Cortex of kidney (tissue), 1 donor: ENCODE measurements at places on chromosomes 2 and 18.

DNA sequence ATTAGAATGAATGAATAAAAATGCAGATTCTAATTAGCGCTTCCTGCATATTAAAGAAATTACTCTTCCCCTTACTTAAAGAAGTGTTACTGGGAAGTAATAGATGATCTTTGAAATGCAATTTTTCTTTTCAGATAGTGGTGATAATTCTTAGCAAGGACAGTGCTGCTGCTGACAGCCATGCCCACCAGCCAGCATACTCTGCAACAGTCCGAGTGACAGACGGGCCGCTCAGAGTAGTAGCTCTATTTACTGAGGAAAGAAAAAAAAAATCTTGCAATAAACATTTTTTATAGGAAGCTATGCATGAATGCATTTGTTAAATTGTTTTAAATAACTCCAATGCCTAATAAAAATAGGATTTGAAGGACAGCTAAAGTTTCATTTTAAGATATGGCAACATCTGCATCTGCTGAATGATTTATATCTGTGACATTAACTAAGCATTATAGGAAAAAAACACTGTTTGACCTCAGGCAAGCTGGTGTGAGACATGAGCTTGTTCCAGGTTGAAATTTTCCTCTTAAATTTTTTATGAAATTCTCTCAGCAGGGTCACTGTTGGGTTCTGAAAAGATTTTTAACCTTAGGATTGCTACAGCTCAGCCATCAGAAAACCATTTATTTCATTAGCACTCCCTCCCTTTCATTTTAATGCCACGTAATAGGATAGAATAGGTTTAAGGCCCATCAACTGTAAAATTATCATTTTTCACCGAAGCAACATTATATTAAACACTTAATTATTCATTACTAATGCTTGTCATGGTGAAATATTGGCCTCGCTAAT is 393.8 kb downstream of the DCDC2C start:
- no peak for DNase-seq

DNA sequence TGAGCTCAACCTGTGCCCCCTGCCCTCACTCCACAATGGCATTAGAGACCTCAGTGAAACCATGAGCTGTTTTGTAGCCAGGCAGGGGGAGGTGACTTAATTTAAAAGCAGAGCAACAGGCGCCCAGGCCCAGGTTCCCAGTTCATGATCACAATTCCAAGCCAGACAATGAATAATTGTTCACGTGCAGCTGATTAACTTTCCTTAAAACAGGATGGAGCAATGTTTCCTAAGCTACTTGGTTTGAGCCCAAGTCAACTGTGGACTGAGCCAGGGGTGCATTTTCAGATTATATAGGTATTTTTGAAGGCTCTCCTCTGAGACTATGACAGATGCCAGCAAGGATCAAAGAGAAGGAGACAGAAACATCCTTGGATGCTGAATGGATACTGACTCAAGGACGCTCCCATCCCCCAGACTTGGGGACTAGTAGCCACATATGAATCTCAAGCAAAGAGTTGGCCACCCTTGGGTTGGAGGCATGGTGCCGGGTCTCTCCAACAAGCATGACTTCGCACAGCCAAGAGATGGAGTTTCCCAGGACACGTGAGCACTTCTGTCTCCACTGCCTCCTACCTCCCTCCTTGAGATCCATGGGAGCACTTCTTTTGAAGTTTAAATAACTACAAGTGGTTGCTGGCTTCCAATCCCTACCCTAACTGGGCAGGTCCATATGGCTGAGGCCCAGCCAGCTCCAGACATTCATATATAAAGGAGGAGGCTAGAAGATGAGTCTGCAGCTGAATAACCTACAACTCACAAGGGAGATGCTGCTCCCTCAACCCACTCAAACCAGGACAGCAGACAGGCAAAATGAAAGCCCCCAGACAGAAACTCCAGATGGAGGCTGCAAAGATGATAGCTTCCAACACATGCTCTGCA is 12.7 kb downstream of the SMAD7 start:
- no peak for DNase-seq

DNA sequence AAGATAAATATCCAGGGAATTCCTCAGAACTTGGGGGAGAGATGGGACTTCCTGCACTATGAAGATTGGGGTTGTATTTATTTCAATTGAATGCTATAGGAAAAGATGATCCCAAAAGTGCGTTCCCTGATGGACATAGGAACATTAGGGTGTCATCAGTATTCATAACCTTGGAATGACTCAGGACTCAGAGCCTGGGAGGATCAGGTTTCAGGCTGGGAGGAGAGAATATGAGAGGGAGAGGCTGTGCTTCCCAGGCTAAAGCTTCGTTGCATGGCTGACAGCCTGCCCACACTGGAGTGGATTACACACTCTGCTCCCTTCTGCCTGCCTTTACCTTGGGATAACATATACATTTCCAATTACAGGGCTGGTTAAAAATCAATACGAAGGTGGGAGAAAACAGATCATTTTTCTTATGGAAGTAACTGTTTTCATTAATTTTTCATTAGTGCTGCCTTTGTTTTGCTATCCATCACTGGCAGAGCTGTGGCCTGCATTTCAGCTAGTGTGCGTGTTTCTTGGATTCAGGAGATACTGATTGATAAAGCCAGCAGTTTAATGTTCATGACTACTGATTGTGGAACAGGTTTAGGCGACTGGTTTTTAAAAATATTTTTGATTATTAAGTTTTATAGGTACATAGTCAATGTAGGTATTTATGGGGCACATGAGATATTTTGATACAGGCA is 118.7 kb downstream of the KCTD1 start:
- DNase-seq, result no peak

- no peak for DNase-seq
Observed at GRCh38 chr2:106782681-106783080, 103.3 kb downstream of the ST6GAL2 start.

- no peak for DNase-seq
Observed at GRCh38 chr2:45672138-45672537, 20.7 kb downstream of the PRKCE start.

GRCh38 chr2:43133708-43134570 is 92.5 kb downstream of the ZFP36L2 start:
- no peak for DNase-seq

DNA sequence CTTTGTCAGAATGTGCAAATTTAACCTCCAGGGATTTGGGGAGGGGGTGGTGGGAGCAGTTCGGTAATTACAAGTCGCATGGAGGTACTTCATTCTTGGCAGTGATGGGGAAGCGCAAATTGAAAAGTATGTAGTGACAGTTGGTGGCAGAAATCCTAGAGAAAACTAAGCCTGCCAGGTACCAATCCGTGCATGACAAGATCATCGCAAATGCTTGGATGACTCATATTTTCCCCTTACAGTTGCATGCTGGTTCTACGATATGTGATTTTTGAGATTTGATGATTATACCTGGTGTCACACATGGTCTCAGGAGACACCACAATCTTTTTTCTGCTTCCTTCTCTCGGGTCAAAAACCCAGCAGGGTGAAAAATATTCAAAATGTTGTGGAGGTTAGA is 479.7 kb upstream of the ID2 start:
- DNase-seq, result no peak

DNA sequence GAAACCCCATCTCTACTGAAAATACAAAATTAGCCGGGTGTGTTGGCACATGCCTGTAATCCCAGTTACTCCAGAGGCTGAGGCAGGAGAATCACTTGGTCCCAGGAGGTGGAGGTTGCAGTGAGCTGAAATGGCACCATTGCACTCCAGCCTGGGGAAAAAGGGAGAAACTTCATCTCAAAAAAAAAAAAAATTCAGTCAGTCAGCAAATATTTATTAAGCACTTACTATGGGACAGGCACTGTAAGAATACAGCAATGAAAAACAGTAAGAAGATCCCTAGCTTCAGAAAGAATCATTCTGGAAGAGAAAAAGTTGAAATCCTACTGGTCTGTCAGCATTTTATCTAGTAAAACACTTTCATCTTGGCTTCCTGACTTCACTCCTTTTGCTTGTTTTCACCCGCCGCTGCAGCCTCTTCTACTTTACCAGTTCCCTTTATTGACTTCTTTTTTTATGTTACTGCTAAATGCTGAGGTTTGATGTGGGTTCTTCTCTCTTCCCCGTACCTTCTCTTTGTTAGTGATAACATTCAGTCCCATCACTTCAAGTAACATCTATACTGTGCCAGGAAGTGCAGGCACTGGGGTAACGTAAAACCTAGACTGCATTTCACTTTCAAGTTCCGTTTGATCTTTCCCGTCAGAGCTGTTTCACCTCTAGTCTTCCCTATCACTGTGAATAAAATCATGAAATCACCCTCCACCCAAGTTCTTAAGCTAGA is 10.8 kb upstream of the TAF4B start:
- DNase-seq, result no peak

- DNase-seq, result no peak
Observed at GRCh38 chr2:239259173-239259572, 141.6 kb downstream of the HDAC4 start.

- DNase-seq, result no peak
Observed at GRCh38 chr18:55179425-55179824, 220.2 kb upstream of the CCDC68 start.

DNA sequence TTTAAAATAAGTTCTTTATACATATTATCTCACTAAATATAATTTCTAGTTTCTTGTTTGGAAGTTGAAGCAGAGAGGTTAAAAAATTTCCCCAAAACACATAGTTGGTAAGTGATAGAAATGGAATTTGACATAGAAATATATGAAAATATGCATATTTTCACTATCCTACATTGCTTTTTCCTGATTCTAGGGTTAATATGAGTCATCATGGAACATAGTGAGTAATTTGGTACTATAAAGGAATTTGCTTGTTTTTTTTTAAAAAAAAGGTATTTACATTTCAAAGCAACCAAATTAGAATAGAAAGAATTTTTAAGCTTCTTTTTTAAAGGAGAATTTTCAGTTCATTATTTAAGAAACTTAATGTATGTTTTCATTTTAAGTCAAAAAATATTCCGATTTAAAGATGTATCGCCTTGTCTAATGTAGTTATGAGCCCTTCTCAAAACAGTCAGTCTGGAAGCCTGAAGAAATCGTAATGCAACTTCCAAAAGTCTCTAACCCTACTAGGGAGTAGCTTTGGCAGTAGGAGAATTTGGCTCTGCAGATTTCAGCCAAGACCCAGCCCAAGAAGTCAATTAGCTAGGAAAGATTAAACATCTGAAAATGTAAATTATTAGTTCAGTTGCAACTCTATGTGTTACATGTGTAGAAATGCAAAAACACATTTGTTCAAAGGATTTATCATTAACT is 147.3 kb downstream of the RDH14 start:
- no peak for DNase-seq

- no peak for DNase-seq
Observed at GRCh38 chr2:168490015-168490874, 34.2 kb downstream of the CERS6 start.

DNA sequence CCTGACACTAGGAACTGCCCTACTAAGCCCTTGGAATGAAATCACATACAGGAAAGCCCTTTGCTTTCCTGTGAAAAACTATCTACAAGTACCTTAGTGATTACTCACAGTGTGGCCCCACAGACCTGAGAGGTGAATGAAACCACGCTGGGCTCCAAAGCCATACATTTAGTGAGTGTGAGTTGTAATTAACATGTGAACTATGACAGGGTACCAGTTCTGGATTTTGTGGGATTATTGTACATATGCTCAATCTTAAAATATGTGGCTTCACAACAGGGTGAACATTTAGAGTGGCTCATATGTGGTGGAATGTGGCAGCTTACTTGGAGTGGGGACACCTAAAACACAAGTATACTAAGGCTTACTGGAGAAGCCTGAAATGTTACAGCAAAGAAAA is 12.3 kb downstream of the KCTD1 start:
- DNase-seq, result no peak

DNA sequence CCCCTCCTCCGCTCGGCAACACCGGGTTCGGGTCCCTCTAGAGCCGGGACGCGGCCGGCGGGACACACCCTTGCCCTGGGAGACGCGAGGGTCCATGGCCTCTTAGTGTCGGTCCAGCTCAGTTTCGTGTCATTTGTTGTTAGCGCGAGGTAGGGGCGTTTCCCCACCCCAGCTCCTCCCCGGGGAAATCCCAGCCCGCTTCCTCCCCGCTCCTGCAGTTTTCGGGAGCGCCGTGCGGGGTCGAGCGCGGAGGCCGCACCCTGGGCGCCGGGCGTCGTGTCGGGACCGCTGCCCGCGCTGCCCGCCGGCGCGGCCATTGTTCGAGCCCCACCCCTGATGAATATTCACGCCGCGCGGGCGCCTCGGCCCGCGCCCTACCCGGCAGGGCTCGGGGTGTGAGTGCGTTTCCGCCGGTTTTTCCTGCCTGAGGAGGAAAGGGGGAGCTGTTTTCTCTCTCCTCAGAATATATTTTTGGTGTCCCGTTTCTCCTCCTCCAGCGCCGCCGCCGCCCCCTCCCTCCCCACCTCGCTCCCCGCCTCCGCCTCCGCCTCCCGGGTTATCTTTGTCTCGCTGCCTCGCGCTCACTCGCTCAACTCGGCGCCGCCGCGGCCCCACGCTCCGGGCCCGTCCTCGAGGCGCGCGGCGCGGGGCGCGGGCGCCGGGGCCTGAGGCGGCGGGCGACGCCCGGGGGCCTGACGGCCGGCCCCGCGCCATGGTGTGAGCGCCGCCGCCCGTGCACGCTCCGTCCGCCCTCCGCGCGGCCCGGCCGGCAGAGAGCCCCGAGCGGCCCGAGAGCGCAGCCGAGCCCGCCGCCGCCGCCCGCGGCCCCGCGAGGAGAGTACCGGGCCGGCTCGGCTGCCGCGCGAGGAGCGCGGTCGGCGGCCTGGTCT is at the start of gene MAP4K4:
Gene MAP4K4, plus strand, starts transcription at position 584 of the 890 bp plus-strand sequence. CDS start 374 bp downstream, outside the sequence.
- no peak for DNase-seq

DNA sequence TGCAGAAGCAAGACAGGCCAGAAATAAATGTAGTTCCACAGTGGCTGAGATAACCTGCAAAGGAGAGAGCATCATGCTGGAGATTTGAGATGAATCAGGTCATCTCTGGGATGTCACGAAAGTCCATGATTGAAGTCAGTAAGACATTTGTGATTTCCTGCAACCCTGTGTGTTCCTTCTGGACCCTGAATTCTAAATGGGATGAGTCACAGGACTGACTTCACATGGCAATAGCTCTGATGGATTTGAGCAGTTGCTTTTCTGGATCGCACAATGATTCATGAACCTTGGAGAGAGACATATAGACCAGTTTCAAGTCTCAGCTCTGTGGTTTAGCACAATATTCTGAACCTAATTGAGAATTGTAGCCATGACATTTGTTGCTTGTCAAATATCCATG is 102.9 kb downstream of the TSN start:
- DNase-seq, result no peak

- DNase-seq, result no peak
Observed at GRCh38 chr2:165825041-165825440, 31.0 kb upstream of the GALNT3 start.
